Lung (tissue), 17 donors: ENCODE measurements at places on chromosomes 5 and 9. TPM values are rescaled to one million over a fixed set of nuclear protein-coding genes. Genes with fewer than 3 reads are reported as not detected.

DNA sequence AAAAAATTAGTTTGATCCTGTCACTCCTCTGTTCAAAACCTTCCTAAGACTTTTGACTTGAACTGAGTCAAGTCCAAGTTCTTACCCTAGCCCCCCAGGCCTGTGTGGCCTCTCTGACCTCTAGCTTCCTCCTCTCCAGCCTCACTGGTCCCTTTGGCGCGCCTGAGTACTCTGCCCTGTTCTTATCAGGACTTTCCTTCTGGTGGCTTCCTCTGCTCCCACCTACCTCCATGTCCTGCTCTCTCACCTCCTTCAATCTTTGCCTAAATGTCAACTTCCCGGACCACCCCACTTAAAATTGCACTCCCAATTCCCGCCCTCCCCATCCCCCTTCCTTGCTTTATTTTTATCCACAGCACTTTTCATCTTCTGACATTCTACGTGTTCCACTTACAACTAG lies 526.1 kb upstream of the KLF4 start:
- no peaks in the 10 kb centered on the region for H3K27me3 ChIP-seq
- no peak for DNase-seq
- H3K36me3 ChIP-seq, result no peaks in the 10 kb centered on the region
- no peak overlapping the region for H3K4me3 ChIP-seq
- no peaks in the 10 kb centered on the region for H3K4me1 ChIP-seq

- DNase-seq, result no peak
- H3K27me3 ChIP-seq, result no peaks in the 10 kb centered on the region
- H3K27ac ChIP-seq, result no peak overlapping the region
- H3K36me3 ChIP-seq, result no peaks in the 10 kb centered on the region
- H3K4me1 ChIP-seq, result no peaks in the 10 kb centered on the region
- H3K4me3 ChIP-seq, result no peak overlapping the region
These were observed 21.3 kb downstream of the NR6A1 start for GRCh38 chr9:124749781-124750180.

DNA sequence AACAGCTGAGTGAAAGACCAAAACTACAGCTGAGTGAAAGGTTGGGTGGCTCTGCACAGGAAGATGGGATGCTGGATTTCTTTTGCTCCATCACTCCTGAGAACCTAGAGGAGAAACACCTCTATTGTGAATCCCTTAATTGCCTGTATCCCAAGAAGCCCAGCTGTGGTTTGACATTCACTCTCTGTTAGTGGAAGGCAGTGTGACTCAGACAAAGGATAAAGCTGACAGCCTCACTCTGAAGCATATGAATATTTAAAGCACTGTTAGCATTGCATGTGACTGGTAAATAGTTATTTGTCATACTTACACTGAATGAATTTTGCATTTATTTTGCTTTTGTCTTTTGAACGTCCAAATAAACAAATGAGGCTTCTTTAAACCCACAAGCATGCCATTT lies 367.1 kb upstream of the RIOK2 start:
- no peaks in the 10 kb centered on the region for H3K36me3 ChIP-seq
- H3K27ac ChIP-seq, result no peak overlapping the region
- no peak for DNase-seq
- H3K4me3 ChIP-seq, result no peak overlapping the region

- no peaks in the 10 kb centered on the region for H3K36me3 ChIP-seq
- DNase-seq, result no peak
- no peaks in the 10 kb centered on the region for H3K27me3 ChIP-seq
- peaks cover 5% of the 10 kb centered on the region for H3K4me1 ChIP-seq
These were observed 816.4 kb downstream of the SEMA5A start for GRCh38 chr5:8729437-8729836.

CSNK1G3 gene
- total RNA-seq, result 31.2 TPM

- H3K4me3 ChIP-seq, result no peak overlapping the region
- DNase-seq, result no peak
These were observed 20.8 kb downstream of the C9orf152 start for GRCh38 chr9:110187126-110187525.

IFNA21 gene
- not detected for total RNA-seq

HTR4 gene
- 0.17 TPM for total RNA-seq

- no peak for DNase-seq
- H3K4me3 ChIP-seq, result no peak overlapping the region
- no peaks in the 10 kb centered on the region for H3K27me3 ChIP-seq
- no peak overlapping the region for H3K27ac ChIP-seq
These were observed 1251.4 kb upstream of the CDH6 start for GRCh38 chr5:29942089-29942488.

OR5C1 gene
- total RNA-seq, result not detected

ROR2 gene
- total RNA-seq, result 12.1 TPM

LHFPL2 gene
- total RNA-seq, result 48.4 TPM

DNA sequence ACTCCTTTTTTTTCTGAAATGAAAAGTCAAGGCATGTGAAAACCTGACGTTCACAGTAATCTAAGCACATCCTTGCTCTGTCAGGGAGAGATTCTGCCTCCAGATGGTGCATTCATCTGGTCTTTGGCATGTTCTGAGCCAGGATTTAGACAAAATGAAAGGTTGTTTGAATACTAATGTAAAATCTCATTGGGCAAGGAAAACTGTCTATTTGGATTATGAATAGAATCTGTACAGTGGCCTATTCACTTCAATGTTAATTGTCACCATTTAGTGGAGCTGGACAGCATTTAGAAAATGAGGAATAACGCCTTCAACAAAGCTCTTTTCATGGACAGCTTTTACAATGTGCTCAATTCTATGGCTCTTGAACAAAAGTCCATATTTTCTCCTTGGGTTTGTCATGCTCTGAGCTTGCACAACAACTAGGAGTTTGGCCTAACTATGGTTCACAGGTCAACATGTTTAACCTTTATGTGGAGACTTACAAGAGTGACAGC lies 28.9 kb downstream of the ARHGEF28 start:
- no peaks in the 10 kb centered on the region for H3K4me1 ChIP-seq
- no peak for DNase-seq
- no peak overlapping the region for H3K27ac ChIP-seq
- H3K36me3 ChIP-seq, result no peaks in the 10 kb centered on the region

ACTBL2 gene
- 0.09 TPM for total RNA-seq
